KG1 (cell line): ENCODE measurements at places on chromosomes 11 and 22.

DNA sequence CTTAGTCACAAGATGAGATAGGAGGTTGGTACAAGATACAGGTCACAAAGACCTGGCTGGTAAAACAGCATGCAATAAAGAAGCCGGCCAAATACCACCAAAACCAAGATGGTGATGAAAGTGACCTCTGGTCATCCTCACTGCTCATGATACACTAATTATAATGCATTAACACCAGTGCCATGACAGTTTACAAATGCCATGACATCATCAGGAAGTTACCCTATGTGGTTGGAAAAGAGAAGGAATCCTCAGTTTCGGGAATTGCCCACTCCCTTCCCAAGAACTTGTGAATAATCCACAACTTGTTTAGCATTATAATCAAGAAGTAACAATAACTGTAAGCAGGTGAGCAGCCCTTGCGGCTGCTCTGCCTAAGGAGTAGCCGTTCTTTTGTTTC is 408.5 kb upstream of the RAG2 start:
- no peak for DNase-seq

DNA sequence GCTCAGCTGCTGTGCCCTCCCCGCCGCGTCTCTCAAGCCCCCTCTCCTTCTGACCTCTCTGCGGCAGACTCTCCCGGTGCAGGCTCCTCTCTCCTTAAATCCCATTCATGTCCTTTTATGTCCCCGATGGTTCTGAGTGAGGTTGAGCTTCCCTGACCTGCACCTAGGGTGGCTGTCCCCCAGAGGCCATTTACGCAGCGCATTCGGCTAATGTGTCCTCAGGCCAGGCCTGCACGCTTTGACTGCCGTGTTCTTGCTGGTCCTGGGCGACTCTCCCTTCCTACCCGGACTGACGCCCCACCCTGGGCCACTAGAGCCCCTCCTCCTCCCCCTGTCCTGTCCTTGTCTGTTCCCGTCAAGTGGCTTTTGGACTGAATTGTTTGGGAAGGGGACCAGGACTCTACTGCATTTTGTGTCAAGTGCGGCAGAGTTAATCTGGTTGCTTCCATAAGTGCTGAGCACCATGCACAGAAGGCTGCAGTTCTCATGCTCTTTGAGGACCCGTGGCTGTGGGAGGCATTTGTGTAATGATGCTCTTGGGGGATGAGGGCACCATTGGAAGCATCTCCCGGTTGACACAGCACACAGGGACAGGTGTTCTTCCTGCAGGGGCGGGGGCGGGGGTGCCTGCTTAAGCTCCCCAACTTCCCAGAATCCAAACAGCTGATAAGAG is 37.1 kb downstream of the IGHMBP2 start:
- DNase-seq = no peak

- DNase-seq = no peak
Measured at GRCh38 chr11:4178813-4179662, 84.4 kb downstream of the RRM1 start.

DNA sequence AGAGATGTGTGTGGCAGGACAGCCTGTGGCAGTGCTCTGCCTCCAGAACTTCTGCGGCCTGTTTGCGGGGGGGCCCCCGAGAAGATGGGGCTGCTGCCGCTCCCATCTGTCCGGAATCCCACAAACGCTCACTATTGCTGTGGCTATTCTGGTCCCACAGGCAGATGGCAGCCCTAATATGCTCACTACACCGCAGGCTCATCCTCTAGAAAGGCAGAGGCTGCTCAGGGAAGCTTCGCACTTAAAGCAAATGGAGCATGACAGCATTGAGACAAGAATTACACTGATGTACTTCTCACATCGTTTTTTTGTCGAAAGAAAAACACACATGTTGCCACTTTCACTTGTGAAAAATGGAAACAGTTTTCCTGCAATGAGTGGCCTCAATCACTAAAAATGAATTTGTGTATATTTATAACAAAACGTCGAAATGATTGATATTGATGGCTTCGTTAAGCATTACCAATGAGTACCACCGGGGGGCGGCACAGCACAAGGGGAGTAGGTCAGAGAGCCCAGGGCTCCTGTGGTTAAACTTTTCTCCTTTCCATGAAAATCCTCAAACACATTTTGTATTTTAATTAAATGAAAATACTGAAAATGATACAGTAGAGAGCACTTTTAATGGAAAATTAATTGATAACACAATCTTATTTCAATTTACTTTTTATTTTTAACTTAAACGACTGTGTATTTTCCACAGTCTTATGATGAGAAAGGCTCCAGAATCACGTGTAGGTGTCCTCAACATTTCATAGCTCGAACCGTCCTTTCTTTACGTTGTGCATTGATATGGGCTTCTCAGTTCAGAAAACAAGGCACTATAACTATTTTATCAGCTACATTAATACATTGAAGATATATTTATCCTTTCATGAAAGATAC is 69.1 kb downstream of the CTTN start:
- no peak for DNase-seq

GRCh38 chr22:50058061-50058905 is at the start of gene TTLL8:
Gene TTLL8 (minus strand): TSS chr22:50058298.
- DNase-seq = no peak

GRCh38 chr11:118151431-118151830 is 1.2 kb downstream of the SCN4B start:
- no peak for DNase-seq

DNA sequence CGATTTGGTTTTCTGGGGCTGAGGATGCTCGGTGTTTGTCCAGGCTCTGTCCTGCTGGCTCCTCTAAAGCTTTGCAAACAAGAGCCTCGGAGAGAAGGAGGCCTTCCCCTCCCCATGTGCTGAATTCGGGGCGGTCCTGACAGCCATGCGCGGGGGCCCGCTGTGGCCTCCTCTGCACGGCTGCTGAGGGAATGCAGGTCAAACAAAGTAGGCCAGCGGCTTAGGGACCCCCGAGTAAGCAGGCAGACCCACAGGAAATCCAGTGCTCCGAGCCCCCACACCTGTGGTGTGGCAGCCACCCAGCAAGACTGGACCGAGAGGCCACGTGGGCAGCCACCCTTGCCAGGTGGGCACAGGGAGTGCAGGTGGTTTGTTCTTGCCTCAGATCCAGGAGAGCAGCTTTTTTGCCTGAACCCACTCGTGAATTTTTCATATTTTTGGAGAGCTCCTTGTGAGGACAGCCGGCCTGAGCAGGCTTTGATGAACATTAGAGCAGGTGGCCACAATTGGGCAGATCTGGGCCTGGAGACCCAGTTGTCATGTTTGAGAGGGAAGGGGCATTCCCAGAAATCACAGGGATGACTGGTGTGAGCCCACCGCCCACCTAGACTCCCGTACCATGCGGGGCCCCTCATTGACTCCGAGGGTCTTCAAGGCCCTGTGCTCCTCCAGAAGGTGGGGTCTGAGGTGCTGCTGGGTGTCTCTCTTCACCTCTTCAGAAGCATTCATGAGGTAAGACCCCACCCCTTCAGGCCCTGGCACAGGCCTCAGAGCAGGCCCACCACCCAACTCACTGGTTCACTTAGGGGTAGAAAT is 43.0 kb upstream of the KCNQ1OT1 start:
- no peak for DNase-seq
